ENCODE measurements at places on chromosomes 1 and 21.

GRCh38 chr1:8930116-8930515 lies 15.6 kb upstream of the CA6 start:
- no peak for DNase-seq

DNA sequence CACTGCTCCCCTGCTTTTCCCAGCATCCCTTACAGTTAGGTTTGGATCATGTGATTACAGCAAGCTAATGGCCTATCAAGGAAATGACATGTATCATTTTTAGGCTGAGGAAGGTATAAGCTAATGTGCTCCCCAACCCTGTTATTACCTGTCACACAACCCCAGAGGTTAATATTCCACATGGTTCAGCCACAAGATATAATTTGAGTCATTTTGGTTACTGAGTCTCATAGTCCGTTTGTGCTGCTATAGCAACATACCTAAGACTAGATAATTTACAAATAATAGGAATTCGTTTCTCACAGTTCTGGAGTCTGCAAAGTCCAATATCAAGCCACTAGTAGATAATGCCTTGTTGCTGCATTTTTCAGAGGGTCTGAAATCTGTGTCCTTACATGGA lies 29.1 kb upstream of the SLC16A1 start:
- DNase-seq: no peak

DNA sequence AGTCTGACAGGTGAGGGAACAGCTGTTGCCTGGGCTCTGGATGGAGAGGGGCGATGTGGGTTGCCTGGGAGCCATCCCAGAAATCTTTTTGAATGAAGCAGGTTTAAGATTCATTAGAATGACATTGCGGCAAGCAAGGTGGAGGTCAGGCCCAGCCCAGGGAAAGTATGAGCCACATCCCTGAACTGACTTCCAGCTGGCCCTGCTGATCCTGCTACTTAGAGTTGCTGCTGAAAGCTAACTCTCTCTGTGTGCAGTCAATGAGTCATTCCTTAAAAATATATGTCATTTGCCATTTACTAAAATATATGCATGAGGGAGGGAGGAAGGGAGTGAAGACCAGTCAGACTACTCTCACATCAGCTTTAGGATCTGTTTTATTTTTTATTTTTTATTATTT lies 54.3 kb upstream of the RAB3GAP2 start:
- DNase-seq: no peak

DNA sequence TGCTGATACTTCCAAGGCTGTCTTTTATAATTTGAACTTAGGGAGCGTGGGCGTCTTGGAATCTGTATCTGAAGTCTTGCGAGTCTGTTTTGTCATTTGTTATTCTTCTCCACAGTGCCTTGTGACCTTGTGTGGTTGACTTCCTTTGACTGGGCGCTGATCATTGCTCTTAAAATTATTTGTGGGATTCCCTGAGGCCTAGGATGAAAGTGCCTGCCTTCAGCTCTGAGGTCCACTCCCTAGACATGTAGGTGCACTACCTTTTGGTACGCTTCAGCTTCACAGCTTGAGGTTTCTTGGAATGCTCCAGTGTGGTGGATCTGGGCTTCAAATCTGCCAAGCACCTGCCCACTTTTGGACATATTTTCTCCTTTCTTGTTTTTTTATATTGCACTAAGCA lies 50.2 kb upstream of the IGSF5 start:
- no peak for DNase-seq

DNA sequence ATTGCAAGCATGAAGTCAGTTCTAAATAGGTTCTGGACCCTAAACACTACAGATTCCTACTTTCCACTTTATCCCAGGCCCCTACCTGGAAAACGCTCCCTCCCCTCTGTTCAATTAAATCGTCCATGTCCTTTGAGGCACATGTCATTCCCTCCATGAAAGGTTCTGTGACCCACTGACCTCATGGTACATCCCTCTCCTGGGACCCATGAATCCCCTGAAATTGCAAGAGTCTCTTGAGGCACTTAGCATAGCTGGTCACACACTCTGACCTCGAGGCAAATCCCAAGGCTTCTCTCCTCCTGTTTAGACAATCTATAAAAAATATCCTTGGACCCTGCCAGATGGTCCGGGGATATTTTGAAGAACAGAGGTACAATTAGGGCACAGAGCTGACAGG lies 34.3 kb upstream of the KRTAP19-8 start:
- DNase-seq: no peak
